ENCODE measurements at places on chromosomes 6 and 20.
A peak's percentile ranks its signal among the peaks of the same experiment; 100 is the strongest.

- no peak for DNase-seq
These were observed 92.3 kb downstream of the CDK19 start for GRCh38 chr6:110723017-110723416.

GRCh38 chr20:8385247-8385646 lies 253.2 kb downstream of the PLCB1 start:
- peak; percentile 24 for DNase-seq

GRCh38 chr20:14009208-14009607 lies 13.9 kb downstream of the MACROD2 start:
- no peak for DNase-seq

DNA sequence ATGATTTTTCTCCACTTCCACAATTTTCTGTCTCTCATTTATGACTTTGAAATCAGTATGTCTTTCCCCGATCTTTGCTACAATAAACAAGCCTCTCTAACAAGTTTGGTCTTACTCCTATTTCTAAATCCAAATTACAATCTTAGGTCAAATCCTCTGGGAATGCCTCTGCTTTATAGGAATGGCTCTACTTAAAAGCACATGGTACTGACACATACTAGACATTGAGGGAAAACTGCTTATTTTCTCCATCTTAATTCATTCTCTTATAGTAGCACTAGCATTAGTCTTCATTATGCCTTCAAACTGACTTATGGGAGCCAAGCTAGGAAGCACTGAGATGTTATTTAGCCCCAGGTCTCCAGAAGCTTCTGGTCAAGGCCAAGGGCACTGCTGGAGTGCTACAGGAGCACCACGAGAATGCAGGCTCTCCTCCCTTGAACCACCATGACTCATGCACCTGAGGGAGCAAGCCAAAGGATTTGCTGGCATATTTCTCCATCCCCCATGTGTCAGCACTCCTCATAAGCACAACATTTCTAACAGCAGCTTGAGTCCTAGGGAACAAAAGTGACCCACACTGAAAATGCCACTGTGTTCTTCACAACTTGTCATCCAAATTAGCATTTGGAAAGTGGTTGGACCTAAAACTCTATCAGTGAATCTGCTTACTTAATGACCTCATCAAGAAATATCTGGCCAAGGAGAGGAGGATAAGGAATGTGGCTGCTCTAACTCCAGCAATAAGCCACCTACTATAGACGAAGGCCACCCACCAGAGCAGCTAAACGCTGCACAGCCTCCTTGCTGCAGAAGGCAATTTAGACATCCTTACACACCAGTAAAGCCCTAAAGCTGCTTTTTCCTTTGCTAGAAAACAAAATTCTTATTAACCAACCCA lies 156.8 kb upstream of the KCNQ5 start:
- peak; percentile 33 for DNase-seq

DNA sequence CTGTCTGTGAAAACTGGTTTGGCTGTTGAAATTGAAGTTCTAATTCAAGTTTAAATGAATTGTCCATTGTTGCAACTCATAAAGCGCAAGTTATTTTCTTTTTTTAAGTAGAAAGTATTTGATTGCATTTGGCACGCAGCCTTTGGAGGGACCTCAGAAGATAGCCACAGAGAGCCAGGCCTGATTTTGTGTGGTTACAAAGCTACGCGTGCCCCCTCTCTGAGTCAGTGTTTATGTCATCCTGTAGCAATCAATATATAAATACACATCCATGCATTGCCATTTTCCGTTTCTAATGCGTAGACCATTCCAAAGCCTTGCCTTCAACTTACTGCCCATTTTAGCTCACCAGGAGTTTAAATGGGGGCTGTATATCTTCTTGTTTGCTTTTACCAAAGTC lies 173.2 kb downstream of the TMEM242 start:
- DNase-seq, result peak; percentile 18

DNA sequence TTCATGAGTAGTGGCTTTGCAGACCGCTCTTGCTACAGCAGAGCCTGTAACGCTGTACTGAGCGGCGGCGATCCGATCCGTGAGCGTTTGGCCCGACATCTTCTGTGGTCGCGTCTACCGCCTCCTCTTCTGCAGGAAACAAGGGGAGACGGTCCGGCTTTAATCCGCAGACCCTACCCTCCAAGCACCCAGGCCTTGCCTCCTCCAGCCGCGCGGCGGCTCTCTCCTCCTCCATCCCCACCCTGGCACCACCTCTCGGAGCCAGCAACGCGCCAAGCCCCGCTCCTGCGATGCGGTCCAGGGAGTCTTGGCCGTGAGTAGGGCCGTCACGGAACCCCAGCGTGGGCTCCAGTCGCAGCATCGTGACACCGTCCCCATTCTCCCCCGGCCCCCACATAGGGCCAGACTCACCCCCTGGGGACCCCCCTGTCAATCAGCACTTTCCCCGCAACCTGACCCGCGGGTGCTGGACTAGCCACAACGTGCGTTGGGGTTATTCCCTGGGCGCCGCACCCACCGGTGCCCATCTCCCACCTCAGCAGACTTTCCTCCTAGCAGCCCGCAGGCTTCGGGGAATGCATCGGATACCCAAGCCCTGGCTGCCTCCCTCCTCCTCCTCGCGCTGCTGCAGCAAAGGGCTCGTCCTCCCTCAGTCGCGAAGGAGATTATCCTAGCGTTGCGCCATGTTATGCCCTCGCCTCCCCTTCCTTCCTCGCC lies 914 bp downstream of the SNAP91 start:
- no peak for DNase-seq

- no peak for DNase-seq
These were observed 256.6 kb downstream of the TBC1D7 start for GRCh38 chr6:13071550-13072345.

GRCh38 chr20:20003031-20003954 lies 13.9 kb upstream of the NAA20 start:
- DNase-seq, result no peak

DNA sequence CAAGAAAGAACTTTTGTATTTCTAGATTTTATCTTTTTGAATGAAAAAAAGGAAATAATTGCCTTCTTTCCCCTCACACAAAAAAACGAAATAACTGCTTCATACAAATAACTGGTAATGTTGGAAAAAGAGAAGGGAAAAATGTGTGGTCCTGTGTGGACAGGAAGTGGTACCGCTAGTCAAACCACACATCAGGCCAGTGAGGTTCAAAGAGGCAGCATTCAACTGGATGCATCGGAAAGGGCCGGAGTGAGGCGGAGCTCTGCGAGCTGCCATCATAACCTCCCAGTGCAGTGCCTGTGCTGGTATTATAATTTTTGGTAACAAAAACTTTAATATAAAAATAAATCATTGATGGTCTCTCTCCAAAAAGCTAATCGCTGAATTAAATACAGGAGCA lies 111.2 kb downstream of the IRF4 start:
- DNase-seq, result no peak

GRCh38 chr20:61941721-61942405 lies 123.8 kb downstream of the TAF4 start:
- no peak for DNase-seq

DNA sequence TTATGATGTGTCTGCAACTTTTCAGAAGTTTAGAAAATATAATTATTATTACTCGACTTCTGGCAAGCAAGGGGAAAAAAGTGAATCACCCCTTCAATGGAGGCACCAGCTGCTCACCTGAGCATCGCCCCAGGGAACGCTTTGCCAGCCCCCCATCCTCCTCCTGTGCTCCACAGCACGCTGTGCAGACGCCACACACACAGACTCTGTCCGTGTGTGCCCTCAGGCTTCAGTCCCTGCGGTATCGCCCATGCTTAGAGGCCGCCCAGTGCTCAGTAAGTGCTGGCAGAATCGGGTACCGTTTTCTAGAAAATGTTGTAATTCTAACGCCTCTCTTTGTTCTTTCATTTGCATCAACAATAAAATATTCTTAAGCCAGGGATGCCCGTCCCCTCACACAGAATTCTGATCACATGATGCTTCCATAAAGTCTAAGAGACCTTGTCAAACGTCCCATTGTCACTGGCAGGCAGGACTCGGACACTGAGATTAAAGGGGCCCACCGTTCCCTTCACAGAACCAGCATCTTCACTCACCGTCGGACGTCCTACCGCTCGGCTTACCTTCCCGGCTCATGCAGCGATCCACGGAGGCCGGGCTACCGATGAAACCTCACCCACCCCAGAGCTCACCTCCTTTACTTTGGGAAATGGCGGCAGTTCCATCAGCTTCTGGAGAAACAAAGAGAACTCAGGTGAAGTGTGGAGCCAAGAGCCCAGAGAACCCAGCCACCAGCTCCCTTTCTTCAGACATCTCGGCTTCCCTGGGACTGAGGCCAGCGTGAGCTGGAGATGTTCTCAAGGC lies 105.5 kb downstream of the DLL1 start:
- no peak for DNase-seq

All from fibroblast of skin of left quadriceps (primary cell).